Effector memory CD8-positive, alpha-beta T cell (primary cell): ENCODE measurements at places on chromosomes 3 and 15.
A peak's percentile ranks its signal among the peaks of the same experiment; 100 is the strongest.

DNA sequence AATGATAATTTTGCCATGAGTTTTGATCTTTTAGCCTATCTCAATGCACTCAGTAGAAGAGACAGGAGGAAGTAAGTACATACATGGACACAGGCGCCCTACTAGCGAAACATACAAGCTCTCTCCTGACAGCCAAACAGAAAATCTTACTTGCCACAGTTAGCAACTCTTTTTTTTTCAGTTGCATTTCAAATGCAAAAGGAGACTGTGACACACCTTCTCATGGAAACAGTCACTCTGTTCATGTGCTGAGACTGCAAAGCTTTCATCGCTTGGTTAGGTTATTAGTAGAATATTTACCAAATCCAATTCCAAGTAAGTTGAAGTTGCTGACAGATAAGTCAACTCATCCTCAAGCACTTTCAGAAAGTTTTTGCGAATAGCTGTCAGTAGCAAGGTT, 223.3 kb downstream of the FOXP1 start:
- H3K27ac ChIP-seq: peak overlapping the region; percentile 42
- DNase-seq: no peak
- H3K4me1 ChIP-seq: peaks cover 21% of the 10 kb centered on the region
- H3K36me3 ChIP-seq: no peaks in the 10 kb centered on the region

GRCh38 chr15:53976844-53977392, 1.3 kb upstream of the UNC13C start:
- DNase-seq: no peak
- peaks cover 25% of the 10 kb centered on the region for H3K27me3 ChIP-seq
- no peaks in the 10 kb centered on the region for H3K4me1 ChIP-seq
- no peak overlapping the region for H3K4me3 ChIP-seq
- peaks cover 3% of the 10 kb centered on the region for H3K36me3 ChIP-seq
- H3K27ac ChIP-seq: no peak overlapping the region

DNA sequence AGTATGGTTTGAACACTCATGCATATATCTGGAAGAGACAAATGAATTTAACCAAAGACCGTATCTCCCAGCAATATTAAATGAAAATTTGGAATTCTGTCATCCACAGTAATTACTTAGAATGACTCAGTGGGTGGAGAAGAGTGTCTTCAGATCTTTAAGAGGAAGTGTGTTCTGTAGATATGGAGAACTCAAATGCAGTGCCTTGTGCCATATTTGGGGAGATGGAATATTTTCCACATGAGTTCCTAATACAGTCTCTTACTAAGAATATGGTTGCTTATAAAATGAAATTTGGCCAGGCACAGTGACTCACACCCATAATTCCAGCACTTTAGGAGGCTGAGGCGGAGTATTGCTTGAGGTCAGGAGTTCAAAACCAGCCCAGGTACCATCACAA, 40.5 kb downstream of the ANO10 start:
- no peak overlapping the region for H3K27ac ChIP-seq
- H3K27me3 ChIP-seq: no peaks in the 10 kb centered on the region
- no peaks in the 10 kb centered on the region for H3K4me1 ChIP-seq
- DNase-seq: no peak

GRCh38 chr3:55245351-55245750, 241.8 kb downstream of the WNT5A start:
- no peak for DNase-seq
- H3K27me3 ChIP-seq: no peaks in the 10 kb centered on the region
- no peaks in the 10 kb centered on the region for H3K4me1 ChIP-seq
- no peaks in the 10 kb centered on the region for H3K36me3 ChIP-seq
- no peak overlapping the region for H3K4me3 ChIP-seq
- no peak overlapping the region for H3K27ac ChIP-seq

GRCh38 chr3:182910936-182911781, 69.2 kb downstream of the DCUN1D1 start:
- peak overlapping the region; percentile 2 for H3K27ac ChIP-seq
- no peak for DNase-seq
- peaks cover 45% of the 10 kb centered on the region for H3K4me1 ChIP-seq
- H3K27me3 ChIP-seq: no peaks in the 10 kb centered on the region
- H3K4me3 ChIP-seq: no peak overlapping the region

DNA sequence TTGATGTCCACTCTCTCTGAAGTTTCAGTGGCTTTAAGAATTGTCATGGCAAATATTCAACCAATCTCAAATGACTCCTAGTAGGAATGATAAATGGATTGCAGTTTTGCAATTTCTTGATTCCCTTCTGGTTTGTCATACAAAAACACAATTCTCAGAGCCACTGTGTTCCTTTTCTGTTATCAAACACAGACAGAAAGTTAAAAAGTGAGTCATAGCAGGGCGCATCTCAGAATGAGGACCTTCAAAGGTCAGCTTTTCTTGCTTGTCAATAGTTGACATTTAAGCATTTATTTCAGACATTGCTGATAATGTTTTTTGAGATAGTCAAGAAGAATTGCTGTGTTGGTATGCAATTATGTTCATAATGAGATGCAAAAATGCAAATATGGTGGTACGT, 405.9 kb downstream of the NR2F2 start:
- no peaks in the 10 kb centered on the region for H3K36me3 ChIP-seq
- no peak for DNase-seq
- no peaks in the 10 kb centered on the region for H3K4me1 ChIP-seq

- no peaks in the 10 kb centered on the region for H3K27me3 ChIP-seq
- no peak for DNase-seq
- H3K4me1 ChIP-seq: no peaks in the 10 kb centered on the region
These were observed 154.0 kb downstream of the ADAMTS9 start for GRCh38 chr3:64533617-64534317.

DNA sequence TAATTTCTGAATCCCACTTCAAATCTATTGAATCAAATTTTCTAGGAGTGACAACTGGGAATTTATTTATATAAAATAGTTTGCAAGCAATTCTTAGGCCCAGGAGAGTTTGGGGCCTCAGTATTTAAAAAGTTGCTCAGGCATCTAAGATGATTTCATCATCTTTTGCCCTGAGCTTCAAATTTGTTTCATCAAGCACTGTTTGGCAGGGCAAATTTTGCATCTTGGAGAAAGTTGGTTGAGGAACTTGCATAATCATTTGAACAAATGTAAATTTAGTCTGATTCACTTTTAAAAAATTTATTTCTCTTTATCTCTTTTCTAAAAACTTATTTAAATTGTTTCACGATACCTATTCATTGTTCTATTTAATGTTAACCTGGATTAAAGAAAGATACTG, 702.8 kb downstream of the SI start:
- H3K4me1 ChIP-seq: no peaks in the 10 kb centered on the region
- H3K27me3 ChIP-seq: no peaks in the 10 kb centered on the region
